ENCODE measurements at places on chromosomes 7 and 10. TPM values are rescaled to one million over a fixed set of nuclear protein-coding genes. Genes with fewer than 3 reads are reported as not detected.

DNA sequence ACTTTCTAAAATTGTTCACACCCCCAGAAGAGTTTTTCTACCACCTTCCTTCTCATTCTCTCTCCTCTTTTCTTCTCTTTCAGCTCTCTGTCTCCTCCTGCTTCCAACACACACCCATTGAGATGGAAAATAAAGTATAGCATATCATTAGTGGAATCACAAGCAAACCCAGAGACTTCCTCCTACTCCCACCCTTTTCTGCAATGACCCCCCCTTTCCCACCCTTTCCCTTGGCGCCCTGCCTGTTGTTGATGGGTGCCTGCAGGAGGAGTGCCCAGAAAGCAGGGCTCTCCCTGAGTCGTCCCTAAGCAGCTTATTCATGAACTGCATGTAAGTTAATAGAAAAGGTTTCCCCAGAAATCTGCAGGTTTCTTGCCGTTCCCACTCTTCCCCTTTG lies 300.0 kb downstream of the PLXNA4 start:
- no peak for DNase-seq

PNLIPRP2 gene
- not detected for total RNA-seq

DNA sequence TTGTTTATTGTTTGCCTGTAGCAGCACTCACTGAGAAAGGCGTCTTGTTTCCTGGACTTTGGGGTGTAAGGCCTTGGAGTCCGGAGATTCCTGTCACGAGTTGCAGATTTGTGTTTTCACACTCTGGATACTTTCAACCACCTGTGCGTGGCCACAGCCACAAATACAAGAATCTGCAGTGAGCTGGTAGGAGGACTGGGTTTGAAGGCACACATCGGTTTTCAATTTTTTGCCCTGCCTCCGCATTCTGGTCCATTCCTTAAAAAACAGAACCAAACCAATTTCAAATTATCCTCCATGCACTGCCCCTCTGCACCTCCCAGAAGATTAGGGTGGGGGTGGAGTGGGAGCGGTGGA lies 619 bp downstream of the EXOC4 start:
- no peak for DNase-seq

GCK gene
- total RNA-seq = not detected

GRCh38 chr7:142150356-142150755 lies 38.8 kb downstream of the MGAM2 start:
- DNase-seq = no peak

- DNase-seq = no peak
Measured at GRCh38 chr7:106568680-106569499, 92.1 kb downstream of the CCDC71L start.
